ENCODE measurements at places on chromosomes 4 and X. TPM values are rescaled to one million over a fixed set of nuclear protein-coding genes. Genes with fewer than 3 reads are reported as not detected.

CFI gene
- total RNA-seq, result 3.4 TPM

SLC10A6 gene
- 1.9 TPM for total RNA-seq

CENPU gene
- 2.2 TPM for total RNA-seq

THOC2 gene
- 18.2 TPM for total RNA-seq

- DNase-seq, result no peak
- H3K27me3 ChIP-seq, result no peaks in the 10 kb centered on the region
- no peak overlapping the region for H3K4me3 ChIP-seq
- H3K27ac ChIP-seq, result no peak overlapping the region
- no peaks in the 10 kb centered on the region for H3K36me3 ChIP-seq
Measured at GRCh38 chr4:37225778-37226177, 18.8 kb upstream of the NWD2 start.

DNA sequence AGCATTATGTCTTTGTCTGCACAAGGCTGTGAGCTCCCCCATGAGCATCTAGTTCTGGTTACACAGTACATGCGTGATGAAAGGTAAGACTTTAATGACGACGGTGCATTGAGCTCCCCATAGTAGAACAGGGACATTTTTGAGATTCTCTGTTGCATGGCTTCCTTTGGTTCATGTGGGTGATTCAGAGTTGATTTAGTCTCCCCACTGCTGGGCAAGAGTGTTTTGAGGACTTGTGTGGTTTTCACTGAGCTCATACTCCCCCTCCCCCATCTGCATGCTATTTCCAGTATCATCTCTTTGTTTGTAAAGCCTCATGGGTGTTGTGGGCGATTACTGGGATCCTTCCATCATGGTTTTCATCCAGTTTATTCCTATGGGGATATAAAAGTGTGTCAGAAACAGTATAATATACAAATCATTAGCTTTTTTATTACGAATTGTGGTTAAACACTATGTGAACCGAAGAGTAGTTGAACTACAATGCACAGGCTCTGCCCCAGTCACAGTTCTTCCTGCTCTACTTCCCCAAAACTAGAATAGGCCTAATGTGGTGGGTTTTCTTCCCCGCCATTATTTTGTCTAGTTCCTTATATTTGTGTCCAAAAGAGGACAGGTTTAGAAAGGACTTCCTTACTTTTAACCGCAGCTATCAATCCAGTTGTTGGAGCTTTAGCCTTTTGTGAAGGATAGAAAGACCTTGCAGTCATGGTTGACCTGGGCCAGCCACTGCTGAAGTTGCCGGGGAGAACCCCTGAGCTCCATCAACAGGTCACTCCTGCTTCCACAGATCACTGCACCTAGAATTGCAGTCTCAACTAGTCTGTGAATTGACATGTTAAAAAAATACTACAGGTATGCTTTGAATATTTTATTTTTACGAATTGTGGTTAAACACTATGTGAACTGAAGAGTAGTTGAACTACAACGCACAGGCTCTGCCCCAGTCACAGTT lies 30.4 kb downstream of the KIT start:
- no peak for DNase-seq
- no peaks in the 10 kb centered on the region for H3K27me3 ChIP-seq
- no peak overlapping the region for H3K4me3 ChIP-seq
- no peak overlapping the region for H3K27ac ChIP-seq
- H3K4me1 ChIP-seq, result no peaks in the 10 kb centered on the region

DNA sequence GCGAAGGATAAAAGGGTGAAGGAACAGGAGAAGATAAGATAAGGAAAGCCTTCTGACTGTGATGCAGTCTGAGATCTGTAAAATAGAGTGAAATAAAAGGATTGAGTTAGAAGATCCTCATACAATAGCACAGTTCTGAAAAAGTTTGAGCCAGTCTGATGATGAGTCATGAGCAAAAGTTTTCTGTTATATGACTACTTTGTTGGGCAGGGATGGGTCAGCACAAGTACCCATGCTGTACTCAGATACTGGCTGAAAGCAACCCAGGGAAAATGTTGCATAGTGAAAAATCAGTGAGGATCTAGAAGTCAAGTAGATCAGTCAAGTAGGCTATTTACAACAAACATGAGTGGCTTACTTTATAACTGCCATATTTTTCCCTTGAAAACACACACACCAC lies 253.5 kb downstream of the PCDH10 start:
- no peaks in the 10 kb centered on the region for H3K27me3 ChIP-seq
- no peaks in the 10 kb centered on the region for H3K36me3 ChIP-seq
- DNase-seq, result no peak
- no peak overlapping the region for H3K27ac ChIP-seq
